Gastrocnemius medialis (tissue), 4 donors: ENCODE measurements at places on chromosomes 7 and 10. TPM values are rescaled to one million over a fixed set of nuclear protein-coding genes. Genes with fewer than 3 reads are reported as not detected.

Gene KLF14
- total RNA-seq, result 0.51 TPM

GRCh38 chr7:32140210-32140939 lies 70.2 kb upstream of the PDE1C start:
- H3K4me3 ChIP-seq, result no peak overlapping the region
- no peak overlapping the region for H3K27ac ChIP-seq
- no peaks in the 10 kb centered on the region for H3K27me3 ChIP-seq
- DNase-seq, result no peak
- H3K36me3 ChIP-seq, result no peaks in the 10 kb centered on the region

Gene CTAGE8
- 0.10 TPM for total RNA-seq

Gene PLXNA4
- total RNA-seq, result 0.66 TPM

DNA sequence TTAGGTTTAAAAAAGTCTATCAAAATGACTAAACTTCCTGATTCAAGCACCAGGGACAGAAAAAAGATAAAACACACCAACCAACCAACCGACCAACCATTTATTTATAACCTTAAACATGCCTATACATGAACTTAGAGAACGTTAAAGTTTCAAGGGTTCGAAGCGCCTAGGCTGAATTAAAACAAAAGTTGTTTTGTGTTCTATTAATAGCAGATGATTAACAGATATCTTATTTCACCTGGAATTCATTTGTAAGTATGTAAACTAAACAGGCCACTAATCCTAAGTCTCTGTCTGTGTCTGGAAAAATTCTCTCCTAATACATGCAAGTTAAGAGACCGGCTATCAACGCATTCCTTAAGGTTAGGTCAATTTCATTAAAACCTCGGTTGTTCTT lies 1.4 kb downstream of the BAIAP2L1 start:
- H3K4me3 ChIP-seq, result peak overlapping the region; percentile 2
- no peaks in the 10 kb centered on the region for H3K36me3 ChIP-seq
- no peak for DNase-seq
- H3K27ac ChIP-seq, result peak overlapping the region; percentile 61

DNA sequence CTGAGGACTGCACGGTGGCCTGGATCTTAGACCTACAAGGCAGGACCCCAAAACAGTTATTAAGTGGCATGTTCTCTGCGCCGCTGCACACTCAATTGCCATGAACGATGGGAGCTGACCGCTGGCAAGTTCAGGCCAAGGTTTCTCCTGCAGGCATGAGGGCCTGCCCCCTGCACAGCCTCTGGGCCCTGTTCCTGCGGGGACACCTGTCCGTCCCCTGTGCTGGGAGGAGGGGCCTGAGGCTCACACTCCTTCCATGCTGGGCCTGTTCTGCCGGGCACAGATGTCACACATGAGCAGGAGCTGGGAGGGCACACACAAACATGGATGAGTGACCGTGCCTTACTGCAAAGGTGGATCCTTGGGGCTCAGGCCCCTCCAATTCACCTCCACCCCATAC lies 90.0 kb downstream of the PTPRN2 start:
- H3K36me3 ChIP-seq, result no peaks in the 10 kb centered on the region
- no peak for DNase-seq
- H3K4me1 ChIP-seq, result no peaks in the 10 kb centered on the region
- H3K4me3 ChIP-seq, result no peak overlapping the region
- no peak overlapping the region for H3K27ac ChIP-seq

Gene MRPL32
- 59.2 TPM for total RNA-seq

Gene GPRIN2
- total RNA-seq, result not detected

DNA sequence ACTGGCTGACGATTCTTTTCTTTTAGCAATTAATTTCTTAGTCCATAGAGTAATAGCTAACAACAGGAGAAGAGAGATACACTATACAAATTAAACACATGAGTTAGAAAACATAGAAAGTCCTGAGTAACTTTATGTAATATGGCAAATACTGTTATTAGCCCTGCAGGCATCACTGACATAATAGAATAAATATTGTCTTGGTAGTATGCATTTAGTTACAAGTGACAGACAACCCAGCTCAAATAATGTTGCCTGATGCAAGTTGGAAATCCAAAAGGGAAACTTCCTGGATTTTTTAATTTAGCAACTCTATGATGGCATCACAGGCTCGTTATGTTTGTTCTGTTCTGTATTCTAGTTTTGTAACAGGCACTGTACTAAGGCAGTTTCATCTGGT lies 95.1 kb downstream of the DKK1 start:
- H3K27me3 ChIP-seq, result no peaks in the 10 kb centered on the region
- no peak overlapping the region for H3K27ac ChIP-seq
- H3K36me3 ChIP-seq, result no peaks in the 10 kb centered on the region
- H3K4me3 ChIP-seq, result no peak overlapping the region

DNA sequence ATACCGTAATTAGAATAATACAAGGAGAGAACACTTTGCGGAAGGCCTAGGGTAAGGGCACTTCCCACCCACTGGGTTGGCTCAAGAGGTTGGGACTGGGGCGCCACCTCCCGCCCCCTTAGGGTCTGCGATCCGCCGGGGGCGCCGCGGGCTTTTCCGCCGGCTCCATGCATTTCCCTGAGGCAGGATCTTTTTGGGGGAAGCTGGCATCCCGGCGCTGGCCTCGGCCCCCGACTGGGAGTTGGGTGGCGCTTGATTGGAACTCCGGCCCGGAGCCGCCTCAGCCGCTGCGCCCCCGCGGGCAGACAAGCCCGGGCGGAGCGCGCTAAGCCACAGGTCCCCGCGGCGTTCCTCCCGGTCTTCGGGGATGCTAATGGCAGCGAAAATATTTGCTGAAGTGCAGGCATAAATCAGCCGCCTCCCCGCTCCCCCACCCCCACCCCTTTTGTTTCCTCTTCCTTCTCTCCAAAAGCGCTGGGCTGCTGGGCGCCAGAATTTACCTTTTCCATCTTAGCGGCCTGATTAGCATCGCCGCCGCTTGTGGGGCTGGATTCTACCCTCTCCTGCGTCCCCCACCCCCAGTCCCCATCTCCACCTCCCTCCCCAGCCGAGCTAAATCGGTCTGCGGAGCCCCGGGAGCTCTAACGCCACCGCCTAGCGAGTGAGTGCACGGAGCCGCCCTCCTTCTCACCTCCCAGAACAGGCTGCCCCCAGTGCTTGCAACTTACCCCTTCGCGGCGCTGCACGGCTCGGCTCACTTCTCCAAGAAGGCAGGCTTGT lies 5.1 kb downstream of the UNC5B start:
- DNase-seq, result peak; percentile 11
- peaks cover 8% of the 10 kb centered on the region for H3K4me1 ChIP-seq
- no peaks in the 10 kb centered on the region for H3K36me3 ChIP-seq
- H3K27me3 ChIP-seq, result no peaks in the 10 kb centered on the region
- H3K27ac ChIP-seq, result peak overlapping the region; percentile 44

- H3K27ac ChIP-seq, result no peak overlapping the region
- no peak for DNase-seq
- H3K4me3 ChIP-seq, result no peak overlapping the region
These were observed 368.5 kb upstream of the MGMT start for GRCh38 chr10:129098517-129098916.

Gene SYT15
- 1.0 TPM for total RNA-seq

Gene CPA2
- not detected for total RNA-seq

Gene KIAA1217
- total RNA-seq, result 152 TPM

Gene TNRC18
- 31.2 TPM for total RNA-seq

Gene CH25H
- total RNA-seq, result 0.85 TPM

DNA sequence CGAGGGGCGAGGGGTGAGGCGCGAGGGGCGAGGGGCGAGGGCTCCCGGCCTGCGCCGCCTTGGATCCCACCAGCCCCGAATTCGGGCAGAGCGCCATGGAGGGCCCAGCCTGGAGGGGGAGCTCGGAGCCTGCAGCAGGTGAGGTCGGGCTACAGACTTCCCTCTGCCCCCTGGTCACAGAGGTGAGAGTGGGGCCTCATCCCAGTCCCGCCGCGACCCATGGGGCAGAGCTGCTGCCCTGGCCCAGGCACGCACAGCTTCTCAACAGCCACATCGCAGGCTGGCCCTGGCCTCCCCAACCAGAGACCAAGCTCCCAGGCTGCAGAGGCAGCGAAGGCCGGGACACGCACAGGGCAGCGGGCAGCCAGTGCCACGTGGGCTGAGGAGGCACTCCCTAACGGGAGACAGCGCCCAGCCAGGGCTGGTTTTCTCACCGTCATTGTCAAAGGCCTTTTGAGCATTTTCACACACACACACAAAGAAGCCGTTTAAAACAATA lies 191.8 kb downstream of the PTPRN2 start:
- no peaks in the 10 kb centered on the region for H3K27me3 ChIP-seq
- no peak overlapping the region for H3K4me3 ChIP-seq
- no peak overlapping the region for H3K27ac ChIP-seq
- no peak for DNase-seq

GRCh38 chr10:77516575-77516974 lies 121.0 kb downstream of the KCNMA1 start:
- no peak for DNase-seq
- no peak overlapping the region for H3K4me3 ChIP-seq
- H3K4me1 ChIP-seq, result peaks cover 53% of the 10 kb centered on the region
- no peaks in the 10 kb centered on the region for H3K27me3 ChIP-seq

DNA sequence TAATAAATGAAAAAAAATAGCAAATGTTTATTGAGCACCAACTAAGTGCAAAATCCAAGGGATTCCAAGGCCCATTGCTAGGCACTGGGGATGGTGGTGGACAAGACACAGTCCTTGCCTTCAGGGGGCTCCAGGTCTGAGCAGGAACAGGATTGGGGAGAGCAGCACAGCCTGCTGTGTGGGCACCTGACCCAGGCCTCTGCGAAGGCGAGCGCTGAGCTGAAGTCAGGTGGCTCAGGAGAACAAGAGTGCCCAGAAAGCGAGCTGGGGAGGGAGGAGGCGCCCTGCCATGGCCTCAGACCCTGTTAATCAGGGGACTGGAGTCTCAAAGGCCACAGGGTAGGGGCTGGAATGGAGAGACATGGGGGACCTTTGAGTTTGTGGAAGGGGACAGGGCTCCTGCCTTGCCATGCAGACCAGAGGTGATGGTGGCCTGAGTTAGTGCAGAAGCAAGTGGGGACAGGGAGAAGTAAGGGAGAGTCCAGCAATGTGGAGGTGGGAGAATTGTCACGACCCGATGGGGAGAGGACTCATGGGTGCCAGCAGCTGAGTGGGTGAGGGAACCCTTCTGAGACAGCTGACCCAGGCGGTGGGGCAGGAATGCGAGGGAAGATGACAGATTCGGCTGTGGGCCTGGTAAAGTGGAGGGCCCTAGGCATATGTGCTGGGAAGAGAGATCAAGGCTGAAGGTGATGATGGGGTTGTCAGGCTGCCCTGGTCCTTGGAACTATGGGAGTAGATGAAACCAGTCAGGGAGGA lies 4.1 kb upstream of the ORAI2 start:
- peaks cover 14% of the 10 kb centered on the region for H3K36me3 ChIP-seq
- H3K27me3 ChIP-seq, result no peaks in the 10 kb centered on the region
- no peak overlapping the region for H3K27ac ChIP-seq

Gene AHR
- 13.4 TPM for total RNA-seq

Gene SLC26A5
- total RNA-seq, result not detected

GRCh38 chr10:45640049-45640448 lies 32.5 kb downstream of the ZFAND4 start:
- H3K27me3 ChIP-seq, result no peaks in the 10 kb centered on the region
- H3K4me3 ChIP-seq, result no peak overlapping the region
- H3K27ac ChIP-seq, result no peak overlapping the region
- H3K36me3 ChIP-seq, result no peaks in the 10 kb centered on the region

Gene MDFIC
- total RNA-seq, result 11.6 TPM

Gene MICALL2
- total RNA-seq, result 1.6 TPM

DNA sequence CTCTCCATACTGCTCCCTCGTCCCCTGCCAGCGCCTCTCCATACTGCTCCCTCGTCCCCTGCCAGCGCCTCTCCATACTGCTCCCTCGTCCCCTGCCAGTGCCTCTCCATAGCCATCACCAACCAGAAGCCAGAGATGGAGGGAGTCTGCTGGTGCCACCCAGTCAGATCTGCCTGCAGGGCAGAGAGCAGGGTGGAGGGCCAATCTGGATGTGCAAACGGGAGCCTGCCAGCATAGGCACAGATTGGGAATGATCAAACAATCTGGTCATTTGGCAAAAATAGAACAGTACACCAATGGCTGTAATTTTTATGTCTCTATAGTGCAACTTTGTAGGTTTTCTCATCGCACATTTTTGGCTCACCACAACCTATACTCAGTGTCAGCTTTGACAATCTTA lies 76.9 kb upstream of the LRRC4 start:
- no peaks in the 10 kb centered on the region for H3K4me1 ChIP-seq
- H3K4me3 ChIP-seq, result no peak overlapping the region
- DNase-seq, result no peak
- no peaks in the 10 kb centered on the region for H3K36me3 ChIP-seq
- no peak overlapping the region for H3K27ac ChIP-seq
